Urinary bladder (tissue), 4 donors: ENCODE measurements at places on chromosomes 5 and 9.

- DNase-seq, result no peak
Measured at GRCh38 chr9:88691811-88692210, 156.8 kb downstream of the NXNL2 start.

GRCh38 chr5:31921852-31922305, 252.2 kb downstream of the GOLPH3 start:
- DNase-seq, result no peak

DNA sequence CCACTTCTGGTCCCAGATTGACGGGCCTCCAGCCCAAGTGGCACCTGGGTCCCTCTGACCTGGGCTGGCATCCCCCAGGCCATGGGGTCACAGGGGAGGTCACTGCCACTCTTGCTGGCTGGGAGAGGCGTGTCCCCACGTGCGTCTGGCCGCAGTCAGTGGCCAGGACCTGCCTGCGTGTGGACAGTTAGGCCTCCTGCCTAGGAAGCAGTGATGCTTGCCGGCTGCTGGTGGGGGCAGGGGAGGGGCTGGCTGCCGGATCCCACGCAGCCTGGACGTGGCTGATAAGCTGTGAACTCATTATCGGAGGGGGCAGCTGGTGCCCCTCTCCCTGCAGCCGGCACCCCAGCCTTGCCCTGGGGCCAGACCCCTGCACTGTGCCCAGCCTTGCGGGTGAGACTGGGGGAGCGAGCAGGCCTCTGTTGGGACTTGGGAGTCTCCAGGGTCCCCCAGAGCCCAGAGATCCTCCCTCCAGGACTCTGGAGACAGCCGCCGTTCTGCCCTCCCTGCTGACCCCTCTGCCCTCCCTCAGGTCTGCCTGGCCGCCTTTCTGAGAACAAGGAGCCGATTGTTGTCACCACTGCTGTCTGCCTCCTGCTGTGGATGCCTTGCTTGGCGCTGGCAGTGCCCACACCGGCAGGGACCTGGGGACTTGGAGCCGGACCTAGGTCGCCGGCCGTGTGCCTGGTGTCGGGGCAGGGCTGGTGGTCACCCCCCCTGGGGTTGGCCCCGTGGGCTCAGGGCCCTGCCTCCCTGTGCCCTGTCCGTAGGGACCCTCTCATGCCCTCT, 12.3 kb downstream of the RXRA start:
- DNase-seq, result no peak

DNA sequence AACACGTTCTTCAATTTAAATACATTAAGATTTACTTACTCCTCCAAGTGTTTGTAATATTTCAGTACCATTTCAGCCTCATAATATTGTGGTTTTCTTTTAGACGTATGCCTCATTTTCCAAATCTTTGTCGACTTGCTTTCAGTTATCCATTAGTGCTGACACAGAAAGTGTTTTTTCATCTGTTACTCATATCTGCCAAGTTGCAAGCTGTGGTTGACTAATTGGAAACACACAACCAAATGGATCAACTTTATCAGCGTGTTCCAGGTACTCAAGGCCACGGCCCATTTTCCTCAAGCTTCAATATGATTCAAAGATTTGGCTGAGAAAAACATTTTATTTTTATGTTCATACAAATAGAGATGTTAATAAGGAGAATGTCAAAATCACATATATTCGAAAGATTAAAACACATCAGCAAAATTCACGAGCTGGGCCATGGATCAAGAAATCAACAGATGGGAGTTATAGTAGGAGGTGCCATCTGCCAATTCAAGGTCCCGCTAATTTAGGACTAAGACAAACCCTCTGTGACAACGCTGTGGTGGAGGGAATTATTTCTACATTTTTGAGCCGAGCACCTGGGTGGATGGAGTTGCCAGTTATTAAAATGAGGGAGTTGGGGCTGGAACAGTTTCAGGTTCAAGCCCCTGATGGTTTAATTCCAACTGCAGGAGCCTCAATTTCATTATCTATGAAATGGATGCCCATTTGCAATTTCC, 27.2 kb upstream of the CCNJL start:
- DNase-seq, result no peak

DNA sequence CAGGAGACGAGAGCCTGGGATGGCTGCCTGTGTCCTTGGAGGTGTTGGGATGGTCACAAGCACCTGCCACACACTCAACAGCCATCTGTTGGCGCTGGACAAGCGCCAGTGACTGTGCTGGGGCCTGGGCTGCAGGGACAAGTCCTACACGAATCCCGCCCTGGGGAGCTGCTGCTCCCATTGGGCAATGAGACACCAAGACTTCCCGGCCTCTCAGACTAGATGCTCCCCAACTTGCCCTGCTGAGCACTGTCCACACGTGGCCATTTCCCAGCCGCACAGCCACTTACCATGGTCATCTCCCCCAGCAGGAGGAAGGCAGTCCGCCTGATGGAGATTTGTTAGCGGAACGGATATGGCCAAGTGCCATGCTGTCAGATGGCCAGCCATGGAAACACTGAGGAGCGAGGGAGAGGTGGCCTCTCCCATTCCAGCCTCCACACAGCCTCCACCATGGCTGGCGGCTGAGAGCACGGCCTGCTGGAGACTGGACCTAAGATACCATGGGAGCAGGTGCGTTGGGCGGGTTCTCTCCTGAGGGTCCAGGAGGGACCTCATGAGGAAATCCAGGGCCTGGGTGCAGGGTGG, 43.9 kb downstream of the PRRT1B start:
- no peak for DNase-seq

GRCh38 chr9:101516655-101517054, 17.0 kb upstream of the RNF20 start:
- DNase-seq, result no peak

GRCh38 chr5:147305147-147305546, 70.3 kb downstream of the STK32A start:
- DNase-seq, result no peak

DNA sequence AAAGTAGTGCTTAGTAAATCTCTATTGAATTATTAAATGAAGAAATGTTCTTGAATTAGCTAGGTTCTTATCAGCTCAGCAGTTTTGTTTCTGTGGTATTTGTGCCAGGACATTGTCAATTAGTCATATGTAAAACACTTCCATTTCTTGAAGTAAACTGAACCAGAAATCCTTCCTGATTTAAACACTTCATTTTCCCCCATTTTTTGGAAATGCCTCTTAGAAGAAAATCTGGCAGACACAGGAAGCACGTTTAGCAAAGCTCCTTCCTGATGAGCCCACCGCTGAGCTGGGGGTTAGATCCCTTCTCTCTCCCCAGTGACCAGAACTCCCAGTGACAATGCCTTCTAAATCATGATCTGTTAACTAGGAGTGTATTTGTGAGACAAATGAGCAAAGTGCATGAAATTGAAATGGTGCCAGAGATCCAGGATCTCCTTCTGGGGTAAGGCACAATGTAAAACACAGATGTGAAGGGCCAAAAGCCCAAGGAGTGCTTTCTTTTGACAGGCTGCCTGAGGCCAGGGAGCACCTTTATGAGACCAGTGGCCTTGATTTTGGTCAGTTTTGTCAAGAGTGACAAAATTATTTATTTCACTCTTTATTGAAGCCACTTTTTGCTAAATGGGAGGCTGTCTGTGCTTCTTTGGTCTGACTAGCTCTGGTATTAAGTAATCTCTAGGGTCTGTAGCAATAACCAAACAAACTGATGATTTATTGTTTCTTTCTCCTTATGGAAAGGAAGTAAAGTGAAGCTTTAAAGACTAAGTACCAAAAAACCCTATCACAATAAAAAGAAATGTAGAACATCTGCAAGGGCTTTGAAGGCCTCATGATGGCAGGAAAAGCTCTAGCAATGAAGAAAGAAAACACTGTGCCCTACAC, 25.5 kb upstream of the RUSC2 start:
- no peak for DNase-seq

DNA sequence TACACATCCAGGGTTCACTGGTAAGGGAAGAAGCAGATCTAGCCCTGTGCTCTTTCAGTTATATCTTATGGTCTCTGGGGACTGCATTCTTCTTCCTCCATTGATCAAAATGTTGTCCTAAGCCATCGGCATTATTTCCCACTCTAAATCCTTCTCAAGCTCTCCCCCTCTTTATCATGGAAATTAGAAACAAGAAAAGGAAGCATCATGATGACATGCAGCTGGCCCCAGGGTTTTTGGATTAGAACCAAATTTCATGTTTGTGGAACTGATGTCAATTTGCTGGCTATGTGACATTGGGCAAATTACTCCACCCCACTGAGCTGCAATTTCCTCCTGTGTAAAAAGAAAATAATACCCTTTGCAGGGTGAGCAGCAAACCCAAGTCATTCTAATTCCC, 39.5 kb downstream of the MFAP3 start:
- no peak for DNase-seq

DNA sequence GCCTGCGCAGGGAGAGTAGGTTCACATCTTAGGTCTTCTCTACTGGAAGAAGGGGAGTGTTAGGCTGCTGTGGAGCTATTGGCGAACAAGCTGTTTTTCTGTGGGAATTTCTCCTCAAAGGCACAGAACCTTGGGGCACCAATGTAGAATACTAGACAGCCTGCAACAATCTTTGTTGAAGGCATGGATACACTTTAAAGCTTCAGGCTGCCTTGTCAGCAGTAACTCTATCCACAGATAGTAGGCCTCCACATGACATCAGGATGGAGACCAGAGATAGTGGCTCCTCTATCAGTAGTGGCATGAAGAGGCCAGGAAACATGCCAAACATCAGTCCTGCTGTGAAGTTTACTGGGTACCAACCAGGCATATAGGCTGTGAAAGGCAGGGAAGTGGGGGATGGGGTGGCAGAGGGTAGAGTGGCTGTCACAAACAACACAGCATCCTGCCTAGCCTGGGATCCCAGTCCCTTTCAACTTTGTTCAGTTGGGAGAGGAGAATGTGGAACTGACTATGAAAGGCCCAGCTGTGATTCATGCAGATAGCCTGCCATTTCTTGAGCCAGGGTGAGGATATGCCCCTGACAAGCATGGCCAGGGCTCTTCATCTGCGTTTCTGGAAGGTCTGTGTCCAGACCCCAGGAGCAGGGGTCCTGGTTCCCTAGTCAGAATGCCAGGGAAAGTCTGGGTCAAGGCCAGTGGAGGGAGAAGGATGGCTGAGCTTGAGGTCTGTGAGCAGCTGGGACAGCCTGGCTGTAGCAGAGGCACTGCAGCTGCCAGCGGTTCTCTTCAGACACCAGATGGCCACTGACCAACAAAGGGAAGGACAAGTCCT, 1.0 kb upstream of the HK3 start:
- DNase-seq, result no peak

DNA sequence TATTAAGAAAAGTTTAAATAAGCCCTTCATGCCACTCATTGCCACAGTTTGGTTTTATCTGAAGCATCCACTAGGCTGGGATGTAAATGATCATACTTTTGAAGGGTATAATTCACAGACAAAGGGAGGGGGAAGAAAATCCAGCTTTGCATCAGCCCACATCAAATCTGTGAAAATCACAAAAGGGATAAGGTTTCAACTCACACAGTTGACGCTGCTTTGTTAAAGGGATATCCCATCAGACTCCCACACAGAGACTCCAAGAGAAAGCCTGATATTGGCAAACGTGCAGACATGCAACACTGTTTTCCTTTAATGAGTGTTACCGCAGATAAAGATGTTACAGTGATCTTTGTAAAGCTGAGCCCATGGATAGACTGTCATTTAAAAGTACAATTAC, 602.9 kb downstream of the TLE1 start:
- DNase-seq, result no peak

- no peak for DNase-seq
Measured at GRCh38 chr5:10499066-10499465, 57.4 kb downstream of the ROPN1L start.

- no peak for DNase-seq
Measured at GRCh38 chr5:88818296-88818695, 64.7 kb downstream of the MEF2C start.

GRCh38 chr5:139438707-139439012, 665 bp downstream of the DNAJC18 start:
- no peak for DNase-seq

- no peak for DNase-seq
Measured at GRCh38 chr9:85941622-85941940, 635 bp downstream of the NAA35 start.

GRCh38 chr5:16346380-16346779, 119.2 kb downstream of the ZNF622 start:
- DNase-seq, result no peak

GRCh38 chr5:179278119-179278518, 67.1 kb downstream of the ADAMTS2 start:
- DNase-seq, result no peak

DNA sequence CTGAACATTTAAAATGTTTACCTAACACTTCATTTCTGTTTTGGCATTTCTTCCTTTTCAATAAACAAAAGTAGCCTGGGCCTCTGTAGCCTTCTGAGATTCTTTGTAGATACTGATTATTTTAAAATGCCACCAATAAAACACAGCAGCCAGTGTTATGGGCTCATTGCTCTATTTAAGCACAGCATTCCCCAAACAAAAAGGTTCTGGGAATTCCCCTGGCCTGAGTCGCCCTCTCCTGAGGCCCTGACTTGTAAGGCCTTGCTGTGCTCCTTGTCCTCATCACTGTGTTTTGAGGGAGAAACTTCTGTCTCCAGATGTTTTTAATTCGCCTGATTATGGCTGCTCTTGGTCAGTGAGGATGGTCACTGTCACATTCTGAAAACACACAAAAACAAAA, 33.0 kb upstream of the CTXN3 start:
- DNase-seq, result no peak

DNA sequence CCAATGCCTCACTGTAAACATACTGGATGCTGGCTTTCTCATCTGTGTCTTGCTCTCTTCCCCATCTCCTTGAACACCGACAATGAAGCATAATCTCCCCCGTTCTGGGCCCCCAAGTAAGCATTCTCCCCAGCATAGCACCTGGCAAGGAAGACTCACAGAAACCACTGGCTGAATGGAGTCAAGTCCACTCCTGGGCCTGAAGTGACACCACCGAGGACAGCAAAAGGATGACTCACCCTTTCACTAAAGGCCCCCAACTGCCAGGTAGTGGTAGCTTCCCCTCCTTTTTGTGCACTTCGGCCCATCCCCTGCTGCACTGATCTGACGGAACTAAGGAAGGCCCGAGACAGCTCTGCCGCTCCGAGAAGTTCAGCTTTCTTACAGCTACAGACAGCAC, 9.4 kb downstream of the VDAC1 start:
- no peak for DNase-seq

- no peak for DNase-seq
Measured at GRCh38 chr9:75000835-75001234, 27.3 kb downstream of the CARNMT1 start.

- DNase-seq, result no peak
Measured at GRCh38 chr5:89005990-89006389, 123.0 kb upstream of the MEF2C start.

DNA sequence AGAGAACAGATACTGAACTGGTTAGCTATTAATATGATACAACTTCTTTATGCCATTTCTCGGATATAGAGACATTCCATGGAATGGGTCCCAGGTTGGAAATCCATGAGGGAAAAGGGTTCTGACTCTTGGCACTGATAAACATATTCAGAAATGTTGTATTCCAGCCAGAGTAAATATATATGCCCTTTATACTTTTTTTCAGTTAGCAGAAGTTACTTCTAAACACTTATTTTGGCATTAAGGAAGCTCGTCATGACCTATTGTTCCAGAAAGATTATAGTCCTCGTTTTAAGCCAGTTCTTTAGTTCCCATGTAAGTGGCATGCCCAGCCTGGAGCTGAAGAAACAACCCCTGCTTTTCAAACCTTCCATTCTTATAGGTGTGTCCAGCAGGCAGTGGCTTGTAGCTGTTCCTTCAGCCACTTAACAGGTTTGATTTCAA, 181.6 kb downstream of the CD180 start:
- DNase-seq, result no peak

GRCh38 chr9:116153765-116154333, at the start of gene PAPPA:
PAPPA (plus strand) TSS chr9:116153791; CDS start chr9:116154173, 382 bp downstream.
- no peak for DNase-seq

GRCh38 chr5:173490681-173491080, 125.8 kb downstream of the BOD1 start:
- no peak for DNase-seq

GRCh38 chr5:84287951-84288350, 96.7 kb downstream of the EDIL3 start:
- DNase-seq, result no peak
